ENCODE measurements at places on chromosomes 3 and 15. TPM values are rescaled to one million over a fixed set of nuclear protein-coding genes. Genes with fewer than 3 reads are reported as not detected.
A peak's percentile ranks its signal among the peaks of the same experiment; 100 is the strongest.

The IL17RB gene
- total RNA-seq = 0.22 TPM

The ATP10A gene
- total RNA-seq = 163 TPM

The IQCF5 gene
- not detected for total RNA-seq

The GPR176 gene
- 31.2 TPM for total RNA-seq

The TRPM1 gene
- total RNA-seq = not detected

The CCDC33 gene
- not detected for total RNA-seq

- no peak for DNase-seq
These were observed 88.9 kb downstream of the CLSTN2 start for GRCh38 chr3:140023616-140024530.

DNA sequence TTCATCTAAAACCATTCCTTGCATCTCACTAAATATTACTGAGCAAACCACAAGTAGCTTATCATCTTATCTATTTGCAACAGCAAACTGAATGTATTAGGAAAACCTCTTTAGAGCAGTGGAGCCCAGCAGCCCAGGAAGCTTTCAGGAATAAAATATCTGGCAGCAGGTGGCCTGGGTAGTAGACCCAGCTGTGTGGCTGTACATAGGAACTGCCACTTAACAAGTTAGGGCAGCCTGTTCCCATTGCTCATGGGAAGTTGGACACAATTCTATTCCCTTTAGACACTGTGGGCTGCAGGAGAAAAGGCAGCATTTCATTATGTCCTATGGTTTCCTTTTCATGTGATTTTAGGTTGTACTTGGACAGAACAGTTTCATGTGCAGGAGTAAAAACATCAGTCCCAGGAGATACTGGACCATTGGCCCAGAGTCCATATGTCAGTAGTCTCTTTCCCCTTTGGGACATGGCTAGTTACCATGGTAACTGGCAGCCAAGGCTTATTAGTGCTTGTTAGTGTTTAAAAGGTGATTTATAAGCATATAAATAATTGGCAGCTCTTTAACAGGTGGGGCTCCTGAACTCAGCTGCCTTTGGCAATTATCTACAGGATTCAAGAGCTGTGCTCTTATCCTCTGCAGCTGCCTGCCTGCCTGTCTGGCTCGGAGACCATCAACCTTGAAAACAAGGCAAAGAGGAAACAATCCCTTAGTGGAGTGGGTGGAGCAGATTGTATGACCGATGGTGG, 28.9 kb upstream of the LSAMP start:
- DNase-seq = no peak

DNA sequence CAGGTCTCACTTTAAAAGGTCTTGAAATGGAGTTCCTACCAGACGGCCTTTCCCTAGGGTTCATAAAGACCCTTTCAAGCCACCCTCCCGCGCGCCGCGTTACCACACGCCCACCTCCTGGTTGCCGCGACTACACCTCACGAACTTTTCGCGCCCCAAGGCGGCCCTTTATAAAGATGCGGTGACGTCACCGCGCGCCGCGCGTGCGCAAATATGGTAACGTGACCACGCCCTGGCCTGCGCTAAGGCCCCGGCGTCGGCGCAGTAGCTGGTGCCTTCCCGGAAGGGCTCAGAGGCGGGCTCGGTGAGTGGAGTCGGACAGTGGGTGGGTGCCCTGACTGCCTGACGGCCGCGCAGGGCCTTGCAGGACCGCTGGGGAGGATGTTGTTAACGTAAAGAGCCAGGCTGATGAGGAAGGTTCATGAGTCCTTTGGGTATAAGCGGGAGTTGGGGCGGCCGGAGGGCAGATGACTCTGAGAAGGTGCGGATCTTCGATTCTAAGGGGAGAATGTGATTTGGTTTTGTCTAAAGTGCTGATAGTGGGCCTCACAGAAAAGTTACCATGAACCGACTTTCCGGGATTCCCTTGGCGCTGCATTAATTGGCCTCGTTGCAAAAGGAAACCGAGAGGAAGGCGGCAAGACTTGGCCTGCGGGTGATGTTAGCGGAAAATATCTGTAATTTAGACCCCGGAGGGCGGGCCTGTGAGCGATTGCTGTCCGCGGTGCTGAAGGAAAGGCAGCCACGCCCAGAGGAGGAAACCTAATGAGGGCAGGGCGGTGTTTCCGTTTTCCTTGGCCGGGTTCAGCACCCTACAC, 54.4 kb downstream of the FEZF2 start:
- DNase-seq = peak; percentile 95

DNA sequence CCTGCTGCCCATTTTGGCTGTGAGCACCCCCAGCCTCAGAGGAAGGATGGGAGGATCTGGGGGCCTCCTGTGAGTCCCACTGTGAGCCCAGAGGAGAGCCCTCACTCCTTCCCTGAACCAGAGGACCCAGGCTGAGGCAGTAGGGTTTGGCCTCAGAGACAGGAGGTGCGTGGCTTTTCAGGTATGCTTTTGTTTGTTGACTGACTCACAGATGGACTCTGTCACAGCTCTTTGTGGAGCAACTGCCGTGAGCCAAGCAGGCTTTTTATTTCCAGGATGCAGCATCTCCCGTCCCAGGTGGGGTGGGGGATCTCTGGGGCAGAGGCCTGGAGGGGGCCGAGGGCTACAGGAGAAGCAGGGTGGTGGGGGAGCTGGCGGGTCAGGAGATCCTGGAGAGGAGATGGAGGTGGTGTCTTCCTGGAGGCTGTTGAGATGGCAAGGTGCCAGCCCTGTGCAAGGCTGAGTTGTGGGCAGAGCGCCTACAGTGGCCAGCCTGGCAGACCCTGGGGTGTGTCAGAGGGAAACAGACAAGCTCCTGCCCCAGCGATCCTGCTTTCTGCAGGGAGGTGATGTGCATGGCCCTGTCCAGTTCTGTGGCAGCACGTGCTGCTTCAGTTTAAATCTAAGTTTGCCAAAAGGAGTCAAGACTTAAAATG, 24.0 kb downstream of the PLXNA1 start:
- DNase-seq = no peak

- DNase-seq = no peak
These were observed at the start of gene PLCL2 for GRCh38 chr3:16884748-16885592. TSS of gene PLCL2 (plus strand) at chr3:16884955. CDS start at chr3:16885040, 85 bp downstream.

GRCh38 chr15:28106294-28107110, 7.4 kb upstream of the OCA2 start:
- no peak for DNase-seq

GRCh38 chr3:51711352-51712037, 4.6 kb downstream of the GRM2 start:
- peak; percentile 41 for DNase-seq

DNA sequence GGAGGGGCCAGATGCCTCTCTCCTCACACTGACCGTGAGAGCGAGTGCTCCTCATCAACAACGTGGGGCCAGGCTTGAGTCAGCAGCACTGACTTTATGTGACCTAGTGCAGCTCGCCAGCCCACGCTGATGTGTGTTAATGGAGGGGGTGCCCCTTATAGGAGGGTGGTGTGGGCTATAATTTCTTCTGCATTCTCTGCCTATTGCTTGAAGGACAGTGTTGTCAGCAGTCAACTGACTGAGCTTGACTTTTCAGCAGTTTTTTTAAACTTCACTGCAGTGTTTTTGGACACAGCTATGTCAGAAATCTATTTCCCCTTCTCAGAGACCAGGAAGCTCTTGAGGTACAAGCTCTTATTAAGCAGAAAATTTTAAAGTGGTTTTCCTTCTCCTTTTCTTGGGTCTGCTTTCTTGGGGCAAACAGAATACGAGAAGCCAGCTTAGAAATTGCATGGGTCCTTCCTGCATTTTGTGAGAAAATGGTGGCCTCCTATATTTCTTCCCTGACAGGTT, 304.8 kb upstream of the CTDSPL start:
- no peak for DNase-seq

GRCh38 chr15:26790118-26790517, 17.3 kb upstream of the GABRB3 start:
- no peak for DNase-seq

- DNase-seq = no peak
These were observed 102.7 kb downstream of the VPS8 start for GRCh38 chr3:184914628-184915027.

DNA sequence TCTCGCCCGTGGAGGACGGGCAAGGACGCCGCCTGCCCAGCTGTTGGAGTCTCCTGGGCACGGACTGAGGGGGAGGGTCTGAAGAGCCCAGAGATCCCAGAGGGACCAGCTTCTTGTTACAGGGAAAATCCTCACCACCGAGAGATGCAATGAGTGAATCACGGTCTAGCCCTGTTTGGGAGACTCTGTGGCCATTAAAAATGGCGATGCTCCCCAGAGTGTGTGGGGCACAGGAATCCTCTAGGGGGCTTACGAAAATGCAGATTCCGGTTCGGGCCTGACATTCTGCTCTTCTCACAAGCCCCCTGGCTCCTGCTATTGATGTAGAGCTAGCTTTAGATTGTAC, 35.5 kb upstream of the EPHB3 start:
- DNase-seq = no peak

- no peak for DNase-seq
These were observed 63.2 kb upstream of the ATP11B start for GRCh38 chr3:182729903-182730674.

DNA sequence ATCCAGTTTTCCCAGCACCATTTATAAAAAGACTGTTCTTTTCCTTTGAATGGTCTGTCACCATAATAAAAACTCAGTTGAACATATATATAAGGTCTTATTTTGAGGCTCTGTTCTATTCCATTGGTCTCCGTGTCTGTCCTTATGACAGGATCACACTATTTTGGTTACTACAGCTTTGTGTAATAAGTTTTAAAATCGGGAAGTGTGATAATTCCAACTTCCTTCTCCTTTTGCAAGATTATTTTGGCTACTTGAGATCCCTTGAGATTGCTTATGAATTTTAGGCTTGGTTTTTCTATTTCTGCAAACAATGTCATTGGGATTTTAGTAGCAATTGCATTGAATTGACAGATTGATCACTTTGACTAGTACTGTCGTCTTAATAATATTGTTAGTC, 35.7 kb downstream of the SACM1L start:
- no peak for DNase-seq

DNA sequence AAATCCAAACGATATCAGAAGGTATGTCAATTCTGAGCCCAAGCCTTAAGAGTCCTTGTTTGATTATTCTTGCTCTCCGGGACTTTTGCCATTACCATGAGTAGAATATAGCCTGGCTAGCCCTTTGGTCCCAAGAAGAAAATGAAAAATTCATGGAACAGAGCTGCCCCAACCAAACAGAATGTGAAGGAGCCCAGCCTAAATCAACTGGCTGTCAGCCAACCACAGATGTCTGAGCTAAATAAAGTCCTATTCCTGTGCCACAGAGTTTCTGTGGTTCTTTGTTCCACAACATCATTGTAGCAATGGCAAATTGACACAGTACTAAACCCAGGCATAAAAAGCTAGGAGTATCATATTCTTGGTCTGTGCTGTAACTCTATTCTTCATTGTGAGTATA, 185.2 kb downstream of the CPNE4 start:
- no peak for DNase-seq

All from chondrocyte (in vitro differentiated cells).